ENCODE measurements at places on chromosomes 11 and 22.

DNA sequence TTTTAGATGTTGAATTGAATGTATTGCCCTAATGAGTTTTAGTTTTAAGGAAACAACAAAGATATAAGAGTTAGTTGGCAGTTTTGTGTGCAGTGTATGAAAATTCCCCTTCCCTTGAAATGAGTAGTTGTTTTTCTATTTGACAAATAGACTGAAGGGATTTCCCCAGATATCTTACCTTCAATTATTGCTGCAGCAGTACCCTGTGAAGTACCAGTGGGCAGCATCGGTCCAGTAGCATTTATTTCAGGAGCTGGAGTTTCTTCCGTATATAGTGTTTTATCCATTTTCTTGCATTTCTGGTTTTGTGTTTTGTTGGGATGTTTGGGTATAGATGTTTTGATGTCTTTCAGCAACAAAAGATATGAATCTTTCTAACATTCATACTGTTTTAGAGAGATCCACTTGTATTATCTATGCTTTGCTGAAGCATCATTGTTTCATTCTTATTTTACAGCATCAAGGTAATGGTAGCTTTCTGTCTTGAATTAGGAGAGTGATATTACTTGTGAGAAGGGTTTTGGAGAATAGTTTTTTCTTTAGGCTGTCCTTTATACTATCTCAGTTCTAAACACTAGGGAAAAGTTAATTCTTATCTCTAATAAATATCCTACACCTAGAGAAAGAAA is 7.4 kb downstream of the KMT2A start:
- DNase-seq: peak; percentile 33

- DNase-seq: no peak
These were observed 82.3 kb downstream of the RASSF10 start for GRCh38 chr11:13091373-13091772.

- DNase-seq: no peak
These were observed 530.6 kb upstream of the KIRREL3 start for GRCh38 chr11:127531167-127531566.

GRCh38 chr11:662689-663274 is 25.7 kb downstream of the DRD4 start:
- peak; percentile 70 for DNase-seq

DNA sequence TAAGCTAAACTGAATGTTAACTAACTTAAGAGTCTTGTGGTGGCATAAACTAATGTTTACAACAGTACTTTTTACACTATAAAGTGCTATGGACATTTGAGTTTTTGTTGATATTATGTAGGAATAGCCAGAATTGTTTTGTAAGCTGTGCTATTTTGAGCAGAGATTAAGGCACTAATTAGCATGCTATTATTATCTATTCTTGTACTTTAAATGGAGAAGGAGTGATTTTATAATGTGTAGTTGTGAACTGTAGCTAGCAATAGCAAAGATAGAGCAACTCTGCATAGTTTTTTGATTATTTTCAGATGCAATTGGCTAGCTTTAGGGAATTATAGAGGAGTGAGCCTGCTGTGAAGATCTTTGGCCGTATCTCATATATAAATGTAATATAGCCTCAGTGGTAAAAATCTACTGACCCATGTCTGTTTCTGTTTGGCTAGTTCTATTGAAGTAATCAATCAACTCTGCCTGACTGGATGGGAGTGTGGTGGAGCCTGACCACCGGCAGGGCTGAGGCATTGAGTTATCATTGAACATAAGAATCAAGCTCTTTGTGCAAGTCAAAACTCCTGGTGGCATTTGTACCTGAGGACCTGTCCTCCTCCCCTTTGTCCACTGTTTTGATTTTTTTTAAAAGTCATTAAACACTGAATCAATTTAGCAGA is 34.3 kb downstream of the NCAM1 start:
- DNase-seq: no peak

- DNase-seq: peak; percentile 57
These were observed 14.1 kb downstream of the WT1 start for GRCh38 chr11:32420937-32421901.

DNA sequence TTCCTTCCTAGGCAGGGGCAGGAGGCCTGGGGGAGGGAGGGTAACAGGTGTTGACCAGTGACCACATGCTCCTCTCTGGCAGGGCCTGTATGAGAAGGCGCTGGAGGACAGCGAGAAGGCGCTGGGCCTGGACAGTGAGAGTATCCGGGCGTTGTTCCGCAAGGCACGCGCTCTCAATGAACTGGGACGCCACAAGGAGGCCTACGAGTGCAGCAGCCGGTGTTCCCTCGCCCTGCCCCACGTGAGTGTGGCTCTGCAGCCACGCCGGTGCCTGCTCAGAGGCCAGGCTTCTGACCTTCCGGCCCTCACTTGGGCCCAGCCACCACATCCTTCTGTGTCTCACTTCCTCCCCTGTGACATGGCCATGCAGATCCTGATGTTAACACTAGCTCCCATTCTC is 25.8 kb downstream of the ZC3H7B start:
- no peak for DNase-seq

- no peak for DNase-seq
These were observed 260.5 kb downstream of the CASP12 start for GRCh38 chr11:104637662-104638170.

- no peak for DNase-seq
These were observed 18.0 kb downstream of the OR52B2 start for GRCh38 chr11:6152126-6152525.

DNA sequence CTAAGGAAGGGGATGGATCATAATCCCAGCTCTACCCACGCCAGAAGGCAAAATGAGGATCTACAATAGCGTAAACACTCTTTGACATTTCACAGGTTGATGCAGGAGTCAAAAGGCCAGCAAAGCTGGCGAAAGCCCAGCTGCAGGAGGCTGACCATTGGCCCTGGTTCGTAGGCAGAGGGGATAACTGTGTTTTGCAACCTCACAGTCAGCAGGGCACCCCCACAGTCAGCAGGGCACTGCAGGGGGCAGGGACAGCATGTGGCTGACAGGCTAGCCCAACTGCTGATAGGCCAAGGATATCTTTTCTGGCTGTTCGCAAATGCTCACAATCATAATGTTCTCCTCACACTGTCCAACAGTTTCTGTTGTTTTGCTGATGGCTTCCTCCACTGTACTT is 372.7 kb downstream of the BUD13 start:
- DNase-seq: no peak

DNA sequence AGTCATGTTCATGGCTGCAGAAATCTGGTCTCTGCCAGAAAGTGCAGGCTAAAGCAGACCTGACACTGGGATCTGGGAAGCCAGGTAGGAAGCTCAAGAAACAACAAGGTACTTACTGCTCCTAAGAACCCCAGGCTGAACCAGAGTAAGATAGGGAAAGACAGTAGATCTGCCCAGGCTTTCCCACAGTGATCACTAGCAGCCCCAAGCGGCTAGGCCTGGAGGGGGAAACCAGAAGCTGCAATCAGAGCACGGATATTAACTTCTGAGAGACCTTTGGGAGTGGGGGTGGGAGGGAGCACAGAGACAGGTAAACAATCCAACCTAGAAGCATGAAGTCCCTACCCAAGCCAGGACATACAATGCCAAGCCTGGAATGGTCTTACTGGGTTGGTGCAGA is 135.2 kb upstream of the C11orf58 start:
- no peak for DNase-seq

GRCh38 chr11:20004866-20005265 is 155.4 kb downstream of the DBX1 start:
- DNase-seq: no peak

- peak; percentile 45 for DNase-seq
These were observed 583 bp upstream of the PKP3 start for GRCh38 chr11:393219-394033.

Data from activated CD8-positive, alpha-beta T cell treated with anti-CD3 and anti-CD28 coated beads for 36 hours (primary cell).